ENCODE measurements at places on chromosomes 7 and 10. TPM values are rescaled to one million over a fixed set of nuclear protein-coding genes. Genes with fewer than 3 reads are reported as not detected.

Gene PAPOLB
- total RNA-seq: 0.07 TPM

Gene PFKP
- total RNA-seq: 360 TPM

Gene CFAP69
- total RNA-seq: 4.4 TPM

Gene TAS2R41
- total RNA-seq: not detected

Gene KMT2C
- total RNA-seq: 53.7 TPM

Gene MMP21
- total RNA-seq: not detected

Gene PNLIPRP2
- total RNA-seq: not detected

Gene MEOX2
- 47.8 TPM for total RNA-seq

Gene PPP1R17
- total RNA-seq: not detected

Gene VSTM4
- 0.07 TPM for total RNA-seq

Gene SP8
- 2.5 TPM for total RNA-seq

Gene CCDC71L
- 62.5 TPM for total RNA-seq

Gene SCART1
- total RNA-seq: 1.1 TPM

Gene TMEM130
- not detected for total RNA-seq

Gene CYP2E1
- total RNA-seq: not detected

Gene TDRD1
- not detected for total RNA-seq

Gene ASB10
- total RNA-seq: not detected

Gene SLIT1
- 0.05 TPM for total RNA-seq

Gene MLXIPL
- not detected for total RNA-seq

Gene FKBP6
- not detected for total RNA-seq

Gene ZNF727
- not detected for total RNA-seq

Gene FAM25G
- not detected for total RNA-seq

Gene TMEM225B
- not detected for total RNA-seq

Gene NRCAM
- 49.0 TPM for total RNA-seq

Gene COL1A2
- total RNA-seq: 40.8 TPM

Gene NEURL1
- total RNA-seq: 0.22 TPM

Gene TMEM236
- total RNA-seq: 0.24 TPM

Gene GPRIN2
- not detected for total RNA-seq

Gene WEE2
- not detected for total RNA-seq

Gene ETV1
- 18.7 TPM for total RNA-seq

Gene TRPV5
- total RNA-seq: not detected

Gene AKR1D1
- total RNA-seq: not detected

Gene ZNF777
- 11.1 TPM for total RNA-seq

Gene EIF4H
- total RNA-seq: 434 TPM
